ENCODE measurements at places on chromosomes 6 and 20. TPM values are rescaled to one million over a fixed set of nuclear protein-coding genes. Genes with fewer than 3 reads are reported as not detected.

ARMC12 gene
- 0.25 TPM for total RNA-seq

SLC17A1 gene
- not detected for total RNA-seq

NKAPL gene
- not detected for total RNA-seq

PI3 gene
- total RNA-seq: not detected

GRCh38 chr20:20658871-20659431 is 53.5 kb downstream of the RALGAPA2 start:
- no peaks in the 10 kb centered on the region for H3K27me3 ChIP-seq
- H3K4me1 ChIP-seq: no peaks in the 10 kb centered on the region
- H3K4me3 ChIP-seq: no peak overlapping the region
- H3K36me3 ChIP-seq: no peaks in the 10 kb centered on the region

GRCh38 chr6:36962874-36963273 is 8.3 kb downstream of the PI16 start:
- peaks cover 9% of the 10 kb centered on the region for H3K36me3 ChIP-seq
- no peak overlapping the region for H3K4me3 ChIP-seq
- H3K27ac ChIP-seq: no peak overlapping the region
- H3K27me3 ChIP-seq: no peaks in the 10 kb centered on the region
- peaks cover 11% of the 10 kb centered on the region for H3K4me1 ChIP-seq
